WERI-Rb-1 (cell line): ENCODE measurements at places on chromosomes 3 and 15.
A peak's percentile ranks its signal among the peaks of the same experiment; 100 is the strongest.

GRCh38 chr3:129316248-129317013 is 37.8 kb downstream of the HMCES start:
- DNase-seq, result peak; percentile 90

DNA sequence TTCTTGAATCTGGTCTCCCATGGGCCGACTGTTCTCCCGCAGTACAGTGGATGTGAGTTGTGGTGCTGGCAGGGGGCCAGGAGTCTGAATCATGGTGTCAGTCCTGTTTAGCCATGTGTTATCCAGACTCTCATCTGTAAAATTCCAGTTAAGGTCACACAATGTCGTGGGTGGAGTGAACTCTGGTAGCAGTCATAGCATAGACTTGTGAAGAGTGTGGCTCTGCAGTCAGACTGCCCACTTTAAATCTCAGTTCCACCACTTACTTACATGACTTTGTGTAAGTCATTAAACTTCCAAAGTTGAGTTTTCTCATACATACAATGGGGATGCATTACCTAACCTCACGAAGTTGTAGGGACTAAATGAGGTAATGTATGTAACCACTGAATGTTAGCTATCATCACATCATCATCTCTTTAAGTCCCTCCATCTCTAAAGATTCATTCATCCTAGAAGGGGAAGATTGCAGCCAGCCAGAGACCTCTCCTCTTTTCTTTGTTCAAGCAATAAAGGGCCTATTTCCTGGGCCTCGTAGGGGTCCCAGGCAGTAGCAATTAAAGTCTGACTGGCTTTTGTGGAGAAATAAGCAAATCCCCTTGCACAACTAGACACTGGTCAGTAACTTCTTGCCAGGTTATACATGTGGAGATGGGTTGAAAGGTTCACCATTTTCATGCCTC is 93.9 kb downstream of the PCCB start:
- DNase-seq, result no peak

GRCh38 chr3:42692667-42693529 is 7.6 kb downstream of the KLHL40 start:
- DNase-seq, result peak; percentile 3

- no peak for DNase-seq
These were observed 46.8 kb downstream of the PDHB start for GRCh38 chr3:58386626-58387365.

DNA sequence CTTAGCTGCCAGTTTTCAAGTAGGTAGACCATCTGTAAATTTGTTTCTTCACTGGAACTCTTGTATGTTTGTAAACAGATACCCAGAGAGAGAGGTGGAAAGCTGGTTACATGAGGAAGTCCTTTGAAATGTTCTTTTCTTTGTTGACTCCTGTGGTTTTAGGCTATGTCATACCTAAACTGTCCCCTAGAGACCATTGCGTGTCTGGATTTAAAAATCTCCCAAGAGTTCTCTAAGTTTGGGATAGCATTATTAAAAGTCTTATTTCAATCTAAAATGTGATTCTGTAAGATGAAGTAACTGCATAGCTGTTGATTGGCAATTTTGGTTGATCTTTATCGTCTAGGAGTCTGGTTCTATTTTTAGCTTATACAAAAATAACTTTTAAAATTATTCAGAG is 127.2 kb downstream of the GHSR start:
- DNase-seq, result no peak

GRCh38 chr3:118587037-118587741 is 447.5 kb downstream of the IGSF11 start:
- no peak for DNase-seq

- DNase-seq, result no peak
These were observed 129.2 kb upstream of the DPH6 start for GRCh38 chr15:35674873-35675781.

DNA sequence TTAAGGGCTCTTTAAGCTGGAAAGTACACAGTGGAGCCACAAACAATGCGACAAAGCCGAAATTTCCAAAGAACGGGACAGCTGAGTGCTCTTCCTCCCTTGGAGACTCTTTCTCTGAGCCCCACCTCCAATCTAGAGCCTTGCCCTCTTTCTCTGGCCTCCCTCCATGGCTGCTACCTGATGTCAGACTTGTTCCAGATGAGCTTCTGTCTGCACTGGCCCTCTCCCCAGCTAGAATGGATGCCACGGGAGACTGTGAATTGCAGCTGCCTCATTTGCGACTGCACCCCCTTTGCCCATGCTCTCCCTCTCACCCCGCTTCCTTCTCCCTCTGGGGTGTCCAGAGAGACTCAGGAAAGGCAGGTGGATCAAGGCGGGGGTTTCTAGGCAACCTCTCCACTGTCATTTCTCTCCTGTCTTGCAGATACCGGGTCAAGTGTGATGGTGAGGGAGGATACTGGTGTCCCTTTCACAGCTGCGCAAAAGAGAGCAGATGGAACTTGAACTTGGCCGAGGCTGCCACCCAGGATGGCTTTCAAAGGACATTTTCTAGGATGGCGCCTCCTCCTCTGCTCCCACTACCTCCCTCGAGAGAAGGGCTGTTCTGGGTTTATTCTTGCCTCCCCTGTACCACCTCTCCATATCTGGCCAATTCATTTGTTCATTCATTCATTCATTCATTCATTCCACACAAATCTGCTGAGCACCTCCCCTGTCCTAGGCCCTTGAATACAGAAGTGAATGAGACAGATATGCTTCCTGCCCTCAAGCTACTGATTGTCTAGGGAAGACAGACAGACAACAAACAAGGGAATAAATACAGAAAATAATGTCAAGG is 12.8 kb downstream of the ATP2B2 start:
- no peak for DNase-seq

DNA sequence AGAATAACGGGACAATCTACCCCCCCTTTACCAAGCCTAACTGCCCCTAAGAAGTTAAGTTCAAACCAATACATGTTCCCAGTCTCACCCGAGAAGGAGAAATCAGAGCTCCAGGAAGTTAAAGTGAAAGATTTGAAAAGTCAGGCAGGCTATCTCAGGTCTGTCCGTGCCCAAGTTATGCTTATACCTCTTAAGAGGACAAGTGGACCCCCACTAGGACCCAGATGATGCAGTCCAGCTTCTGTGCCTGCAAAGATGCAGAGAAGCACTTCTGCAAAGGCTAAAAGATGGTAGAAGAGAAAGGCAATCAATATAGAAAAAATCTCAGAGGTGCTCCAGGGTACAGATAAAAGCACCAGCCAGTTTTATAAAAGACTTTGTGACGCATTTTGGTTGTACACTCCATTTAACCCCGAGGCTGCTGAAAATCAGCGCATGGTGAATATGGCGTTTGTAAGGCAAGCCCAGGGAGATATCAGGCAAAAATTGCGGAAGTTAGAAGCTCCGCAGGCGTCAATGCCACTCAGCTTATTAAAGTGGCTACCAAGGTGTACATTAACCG is 9.8 kb upstream of the SLC9C1 start:
- no peak for DNase-seq

DNA sequence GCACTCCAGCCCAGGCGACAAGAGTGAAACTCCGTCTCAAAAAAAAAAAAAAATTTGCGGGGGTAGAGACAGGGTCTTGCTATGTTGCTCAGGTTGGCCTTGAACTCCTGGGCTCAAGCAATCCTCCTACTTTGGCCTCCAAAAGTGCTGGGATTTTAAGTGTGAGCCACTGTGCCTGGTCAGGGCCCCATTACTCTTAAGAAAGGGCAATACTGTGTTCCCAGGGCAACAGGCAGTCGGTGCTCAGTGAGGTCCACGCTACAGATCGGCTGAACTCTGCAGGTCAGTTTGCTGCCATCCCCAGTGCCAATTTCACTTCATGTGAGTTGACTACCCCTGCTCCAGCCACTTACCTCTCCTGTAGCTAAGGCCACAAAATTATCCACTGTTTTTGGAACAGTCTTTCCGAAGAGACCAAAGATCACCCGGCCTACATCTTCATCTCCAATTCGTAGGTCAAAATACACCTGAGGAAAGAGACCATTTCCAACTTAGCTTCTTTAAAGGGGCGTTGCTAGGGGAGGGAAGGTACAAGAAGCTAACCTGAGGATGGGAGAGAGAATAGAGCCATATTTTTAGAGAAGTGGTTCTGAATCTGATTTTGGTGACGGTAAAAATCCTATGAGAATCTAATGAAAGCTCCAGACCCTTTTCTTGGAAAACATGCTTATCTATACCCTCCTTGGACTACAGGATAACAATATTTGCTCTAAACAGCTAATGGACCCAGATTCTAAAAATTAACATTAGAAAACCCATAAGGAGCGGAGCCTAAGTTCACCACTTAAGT is 939 bp downstream of the PPIB start:
- DNase-seq, result no peak
